Spleen (tissue), 13 donors: ENCODE measurements at places on chromosomes 7 and 10. TPM values are rescaled to one million over a fixed set of nuclear protein-coding genes. Genes with fewer than 3 reads are reported as not detected.

DNA sequence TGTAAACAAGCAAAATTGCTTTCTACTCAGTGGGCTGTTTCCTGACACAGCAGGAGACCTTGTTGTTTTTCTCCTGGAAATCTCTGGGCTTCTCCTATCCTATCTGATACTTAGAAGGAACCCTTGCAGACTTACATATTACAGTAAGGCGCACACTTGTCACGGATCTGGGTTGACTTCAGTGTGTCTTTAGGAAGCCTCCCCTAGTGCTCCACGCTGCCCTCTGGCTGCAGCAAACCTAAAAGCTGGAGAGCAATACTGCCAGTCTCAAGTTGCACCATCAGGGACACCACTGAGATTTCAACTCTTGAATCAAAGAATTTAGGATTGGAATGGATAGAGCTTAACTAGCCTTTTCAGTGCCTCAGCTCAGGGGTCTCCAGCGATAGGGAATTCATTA is 495.3 kb downstream of the LRMDA start:
- DNase-seq: no peak
- H3K27me3 ChIP-seq: no peaks in the 10 kb centered on the region
- no peak overlapping the region for H3K4me3 ChIP-seq
- peaks cover 7% of the 10 kb centered on the region for H3K4me1 ChIP-seq
- no peaks in the 10 kb centered on the region for H3K36me3 ChIP-seq

- H3K36me3 ChIP-seq: peaks cover 15% of the 10 kb centered on the region
- DNase-seq: no peak
- H3K27me3 ChIP-seq: no peaks in the 10 kb centered on the region
Observed at GRCh38 chr10:11197266-11197712, 179.6 kb downstream of the CELF2 start.

DNA sequence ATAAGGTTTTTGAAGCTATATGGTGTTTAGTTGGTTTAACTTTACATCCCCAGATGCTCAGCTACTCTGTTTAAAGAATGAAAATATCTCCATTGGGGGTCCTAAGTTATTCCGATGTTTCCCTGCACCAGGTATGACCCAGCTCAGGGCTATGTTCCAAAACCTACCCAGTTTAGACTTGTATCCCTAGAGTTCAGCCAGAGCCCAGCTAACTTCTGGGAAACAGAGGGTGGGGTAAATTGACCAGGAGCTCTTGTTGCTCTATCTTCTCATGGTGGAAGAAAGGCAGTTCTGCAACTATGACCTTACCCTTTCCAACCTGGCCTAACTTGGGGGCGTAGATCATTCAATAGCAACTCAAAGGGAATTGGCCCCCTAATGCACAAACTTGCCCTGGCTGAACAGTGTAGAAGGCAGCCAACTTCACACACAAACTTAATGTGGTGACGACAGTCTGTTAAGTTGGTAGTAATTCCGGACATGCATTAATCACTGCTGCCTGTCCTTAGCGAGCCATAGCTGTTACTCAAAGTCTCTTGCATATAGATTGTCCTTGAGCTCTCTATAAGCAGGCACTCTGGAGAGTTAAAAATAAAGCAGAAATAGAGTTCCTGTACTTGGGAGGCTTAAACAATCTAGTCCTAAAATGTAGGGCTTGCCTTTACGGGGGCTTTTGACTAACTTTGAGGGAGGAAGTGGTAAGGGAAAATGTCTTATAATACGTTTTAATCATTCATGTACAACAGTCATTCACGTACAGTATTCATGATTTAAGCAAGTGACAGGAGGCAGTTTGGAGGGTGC is 5.3 kb upstream of the ZNRF2 start:
- H3K4me3 ChIP-seq: no peak overlapping the region
- no peaks in the 10 kb centered on the region for H3K27me3 ChIP-seq
- H3K27ac ChIP-seq: no peak overlapping the region
- no peak for DNase-seq

GRCh38 chr10:35585903-35586535 is 19.1 kb upstream of the GJD4 start:
- no peaks in the 10 kb centered on the region for H3K4me1 ChIP-seq
- H3K27me3 ChIP-seq: no peaks in the 10 kb centered on the region
- H3K4me3 ChIP-seq: no peak overlapping the region
- H3K27ac ChIP-seq: no peak overlapping the region
- H3K36me3 ChIP-seq: no peaks in the 10 kb centered on the region

GRCh38 chr7:143884969-143885559 is 16.9 kb downstream of the TCAF1 start:
- no peaks in the 10 kb centered on the region for H3K36me3 ChIP-seq
- peaks cover 44% of the 10 kb centered on the region for H3K27me3 ChIP-seq

Gene NODAL
- total RNA-seq: not detected

Gene SLC13A1
- not detected for total RNA-seq

DNA sequence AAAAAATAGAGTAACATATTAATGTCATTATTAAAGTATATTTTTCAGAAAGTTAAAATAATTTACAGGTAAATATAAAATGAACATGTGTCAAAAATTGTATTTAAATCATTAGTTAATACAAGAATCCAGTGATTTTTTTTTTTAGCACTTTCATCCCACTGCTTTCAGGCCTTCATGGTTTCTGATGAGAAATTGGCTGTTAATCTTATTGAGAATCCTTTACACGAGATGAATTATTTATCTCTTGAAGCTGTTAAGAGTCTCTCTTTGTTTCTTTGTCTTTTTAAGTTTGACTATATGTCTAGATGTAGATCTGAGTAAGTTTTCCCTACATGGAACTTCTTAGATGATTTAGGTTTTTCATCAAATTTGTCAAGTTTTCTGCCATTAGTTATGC is 578.5 kb upstream of the KCND2 start:
- H3K27ac ChIP-seq: no peak overlapping the region
- no peaks in the 10 kb centered on the region for H3K36me3 ChIP-seq
- no peak for DNase-seq
- H3K27me3 ChIP-seq: no peaks in the 10 kb centered on the region

DNA sequence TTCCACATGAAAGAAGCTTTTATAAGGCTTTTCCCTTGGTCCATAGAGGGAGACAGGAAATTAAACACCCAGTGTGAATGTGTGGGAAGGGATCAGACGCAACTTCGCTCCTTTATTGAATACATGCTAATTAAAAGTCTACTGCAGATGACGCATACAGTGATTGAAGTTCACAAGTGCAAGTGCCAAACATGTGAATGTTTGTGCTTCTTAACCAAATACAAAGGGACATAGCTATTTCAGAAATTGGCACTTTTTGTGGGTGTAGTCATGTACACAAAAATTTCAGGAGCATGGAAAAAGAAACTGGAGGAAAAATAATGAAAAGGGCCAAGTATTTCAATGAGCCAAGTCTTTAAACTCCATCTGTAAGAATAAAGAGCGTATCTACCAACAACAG is 283.7 kb downstream of the SKAP2 start:
- no peak overlapping the region for H3K4me3 ChIP-seq
- H3K36me3 ChIP-seq: no peaks in the 10 kb centered on the region
- no peaks in the 10 kb centered on the region for H3K4me1 ChIP-seq
- DNase-seq: no peak

GRCh38 chr10:34273340-34273739 is 541.8 kb downstream of the PARD3 start:
- no peak overlapping the region for H3K27ac ChIP-seq
- no peaks in the 10 kb centered on the region for H3K36me3 ChIP-seq
- H3K27me3 ChIP-seq: no peaks in the 10 kb centered on the region
- no peaks in the 10 kb centered on the region for H3K4me1 ChIP-seq

Gene HIPK2
- total RNA-seq: 58.9 TPM
